GM10248 (cell line): ENCODE measurements at places on chromosomes 11 and 22.

DNA sequence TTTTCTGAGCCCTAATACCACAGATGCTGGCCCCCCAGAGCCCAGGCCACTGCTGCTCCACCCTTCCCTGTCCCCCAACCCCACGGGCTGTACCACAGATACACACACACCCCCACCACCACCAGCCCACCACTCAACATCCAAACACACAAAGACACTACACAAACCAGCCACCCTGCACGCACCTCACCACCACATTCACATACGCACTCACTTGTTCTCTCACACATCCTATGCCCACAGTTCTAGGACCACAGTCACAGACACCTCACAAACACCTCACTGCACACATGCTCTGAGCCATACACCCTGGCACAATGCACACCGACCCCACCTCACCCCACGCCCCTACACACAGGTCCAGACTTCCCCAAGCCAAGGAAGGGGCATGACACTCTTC lies 22.5 kb upstream of the OAF start:
- DNase-seq, result no peak

DNA sequence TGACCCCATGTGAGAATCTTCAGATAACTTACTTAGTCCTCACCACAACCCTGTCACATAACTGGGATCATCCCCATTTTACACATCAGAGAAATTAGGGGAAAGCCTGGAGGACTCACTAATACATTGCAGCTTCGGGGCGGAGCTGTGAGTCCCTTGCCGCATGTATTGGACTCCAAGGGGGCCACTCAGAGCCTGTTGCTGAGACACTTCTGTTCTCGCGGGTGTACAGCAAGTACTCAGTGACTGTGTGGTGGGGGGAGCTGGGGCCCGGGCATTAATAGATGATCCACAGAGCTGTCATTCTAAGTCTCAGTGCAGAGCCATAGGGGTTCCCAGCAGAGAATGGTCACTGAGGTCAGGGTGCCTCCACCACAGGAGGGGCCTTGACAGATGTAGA lies 13.5 kb downstream of the OAF start:
- no peak for DNase-seq

DNA sequence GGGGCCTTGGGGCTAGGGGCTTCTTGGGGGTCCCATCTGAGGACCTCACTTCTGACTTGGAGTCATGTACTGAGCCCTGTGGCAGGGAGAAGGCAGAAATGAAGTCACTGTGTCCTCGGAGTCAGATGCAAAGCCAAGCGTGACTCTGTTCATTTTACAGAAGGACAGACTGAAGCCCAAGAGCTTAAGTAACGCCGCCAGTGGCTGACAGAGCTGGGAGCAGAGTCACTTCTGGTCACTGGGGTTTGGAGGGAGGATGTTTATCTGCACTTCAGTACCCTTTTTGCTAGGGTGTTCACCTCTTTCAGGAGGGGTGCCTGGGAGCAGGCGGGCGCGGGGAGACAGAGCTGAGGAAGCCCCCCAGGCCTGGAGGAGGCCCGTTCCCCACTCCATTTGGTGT lies 10.7 kb downstream of the CD6 start:
- no peak for DNase-seq

DNA sequence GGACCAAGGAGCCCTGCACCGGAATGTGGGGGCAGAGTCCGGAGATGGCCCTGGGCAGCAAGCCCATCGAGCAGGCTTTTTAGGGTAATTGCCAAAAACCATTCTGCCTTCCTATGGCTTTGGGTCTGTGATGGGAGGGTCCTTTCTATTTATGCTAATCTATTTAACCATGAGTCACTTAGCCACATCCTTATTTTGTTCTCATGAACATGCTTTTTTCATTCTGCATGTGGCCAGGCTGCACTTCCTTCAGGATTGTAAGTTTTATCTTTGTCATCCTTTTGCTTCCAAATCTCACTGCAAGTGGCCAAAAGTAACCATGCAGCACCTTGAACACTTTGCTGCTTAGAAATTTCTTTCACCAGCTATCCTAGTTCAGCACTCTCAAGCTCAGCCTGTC lies 88.3 kb downstream of the EFCAB6 start:
- no peak for DNase-seq
